ENCODE measurements at places on chromosomes 1 and 21.

DNA sequence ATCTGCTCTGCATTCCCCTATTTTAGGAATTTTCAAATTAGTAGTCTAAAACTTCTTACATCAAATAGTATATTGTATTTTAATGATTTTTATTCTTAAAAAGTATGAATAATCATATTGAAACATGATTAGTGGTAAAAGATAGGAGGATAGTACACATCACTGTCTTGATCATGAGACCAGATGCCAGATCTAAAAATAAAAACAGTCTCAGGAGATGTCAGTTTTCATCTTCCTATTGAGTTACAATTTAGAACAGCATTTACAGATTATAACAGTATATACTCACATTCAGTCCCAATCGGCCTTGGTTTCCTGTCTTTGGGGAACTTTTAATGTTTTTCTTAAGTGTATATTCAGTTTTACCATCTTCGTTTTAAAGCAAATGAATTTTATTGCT is 95.9 kb downstream of the USP25 start:
- DNase-seq = no peak

- DNase-seq = no peak
These were observed 46.2 kb downstream of the CAPN9 start for GRCh38 chr1:230793463-230793745.

DNA sequence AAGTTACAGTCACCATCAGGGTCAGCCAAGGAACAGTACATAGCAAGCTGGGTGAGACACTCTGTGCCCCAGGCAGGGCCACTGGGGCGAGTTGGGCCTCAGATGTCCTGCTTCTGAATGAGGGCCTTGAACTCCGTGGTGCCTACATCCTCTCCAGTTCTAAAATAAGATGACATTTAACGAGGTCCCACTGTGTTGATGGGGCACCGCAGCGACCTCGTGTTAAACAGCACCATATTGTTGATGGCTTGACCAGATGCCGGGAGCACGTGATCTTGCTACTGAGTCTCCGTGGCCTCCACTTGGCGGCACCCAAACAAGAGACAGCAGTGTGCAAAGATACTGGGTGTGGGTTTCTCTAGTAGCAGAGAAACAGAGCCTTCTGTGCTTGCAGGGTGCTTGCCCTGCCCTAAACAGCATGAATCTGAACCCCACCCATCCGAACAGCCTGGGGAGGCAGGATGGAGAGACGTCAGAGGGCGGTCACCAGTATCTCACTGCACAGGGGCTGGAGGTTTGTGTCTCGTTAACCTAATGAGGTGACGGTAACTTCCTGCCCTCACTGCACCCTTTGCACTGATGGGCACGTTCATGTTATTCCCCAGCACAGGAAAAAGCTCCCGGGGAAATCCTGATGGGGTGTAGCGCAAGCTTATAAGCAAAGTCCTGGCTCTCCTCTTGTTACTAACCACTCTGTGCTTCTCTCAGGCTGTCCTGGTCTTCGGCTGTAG is 324.4 kb downstream of the AJAP1 start:
- no peak for DNase-seq

GRCh38 chr1:151455966-151456365 is 3.3 kb downstream of the POGZ start:
- DNase-seq = no peak

DNA sequence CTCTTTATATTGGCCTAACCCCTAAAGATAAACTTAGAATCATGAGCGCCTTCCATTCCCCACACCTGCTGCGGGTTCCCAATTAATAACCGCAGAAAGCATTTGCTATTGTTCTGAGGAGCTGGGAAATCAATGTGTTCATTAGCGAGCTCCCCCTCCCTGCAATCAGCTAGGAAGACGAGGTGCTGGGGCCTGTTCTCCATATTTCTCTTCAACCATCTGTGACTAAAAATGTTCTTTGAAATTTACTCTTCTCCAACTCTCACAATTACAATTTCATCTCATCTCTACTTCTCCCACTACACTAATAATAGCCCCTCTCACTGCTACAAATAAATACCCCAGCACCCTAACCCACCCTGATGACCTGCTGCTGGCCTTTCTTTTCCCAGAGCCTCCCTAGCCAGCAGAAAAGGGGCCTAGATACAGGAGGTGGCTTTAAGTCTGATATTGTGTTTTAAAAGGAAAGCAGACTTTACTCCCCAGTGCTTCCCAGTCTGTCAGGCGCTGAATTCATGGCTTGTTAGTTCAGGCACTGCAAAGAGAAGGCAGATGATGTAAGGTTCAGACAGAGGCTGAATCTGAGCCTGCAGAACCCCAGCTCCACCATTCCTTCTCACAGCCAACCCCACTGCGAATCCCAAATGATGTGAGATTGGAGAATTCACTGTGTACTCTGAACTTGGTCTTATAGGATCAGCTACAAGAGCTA is 477.5 kb upstream of the DAB1 start:
- no peak for DNase-seq

- no peak for DNase-seq
These were observed 2.1 kb downstream of the ADGRL2 start for GRCh38 chr1:81802707-81803430.

DNA sequence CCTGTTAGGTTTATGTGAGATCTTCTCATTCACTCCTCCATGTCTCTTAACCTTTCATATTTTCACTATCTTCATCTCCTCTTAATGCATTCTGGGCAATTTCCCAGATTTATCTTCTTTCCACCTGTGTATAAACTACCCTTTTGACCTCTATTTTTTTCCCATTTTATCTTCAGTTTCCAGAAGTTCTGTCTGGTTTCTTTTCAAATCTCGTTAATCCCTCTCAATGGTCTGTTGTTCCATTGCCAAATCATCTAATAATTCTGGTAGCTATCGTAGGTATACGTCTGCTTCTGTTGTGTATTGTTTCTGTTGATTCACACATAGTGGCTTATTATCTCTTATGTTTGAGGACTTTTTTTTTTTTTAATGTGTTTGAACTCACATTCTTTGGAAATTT is 25.7 kb upstream of the HYI start:
- no peak for DNase-seq

- DNase-seq = no peak
These were observed 68.0 kb downstream of the PDE9A start for GRCh38 chr21:42721341-42721824.

DNA sequence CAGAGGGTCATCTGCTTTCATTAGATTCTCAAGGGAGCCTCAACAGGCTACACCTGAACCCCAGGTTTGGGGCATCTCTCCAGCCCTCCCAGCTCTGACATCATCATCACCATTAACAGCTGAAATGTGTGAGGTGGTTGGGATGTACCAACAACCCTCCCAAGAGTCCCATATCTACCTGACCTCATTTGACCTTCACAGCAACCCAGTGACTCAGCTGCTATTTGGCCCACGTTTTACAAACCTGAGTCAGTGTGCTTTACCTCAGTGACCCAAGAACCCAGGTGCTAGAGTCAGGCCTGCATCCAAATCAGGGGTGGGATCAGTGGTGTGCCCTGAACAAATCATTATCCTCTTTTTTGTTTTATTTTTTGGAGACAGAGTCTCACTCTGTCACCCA is 53.3 kb upstream of the TINAGL1 start:
- no peak for DNase-seq

- DNase-seq = no peak
These were observed 31.6 kb downstream of the LRP8 start for GRCh38 chr1:53296117-53296749.

DNA sequence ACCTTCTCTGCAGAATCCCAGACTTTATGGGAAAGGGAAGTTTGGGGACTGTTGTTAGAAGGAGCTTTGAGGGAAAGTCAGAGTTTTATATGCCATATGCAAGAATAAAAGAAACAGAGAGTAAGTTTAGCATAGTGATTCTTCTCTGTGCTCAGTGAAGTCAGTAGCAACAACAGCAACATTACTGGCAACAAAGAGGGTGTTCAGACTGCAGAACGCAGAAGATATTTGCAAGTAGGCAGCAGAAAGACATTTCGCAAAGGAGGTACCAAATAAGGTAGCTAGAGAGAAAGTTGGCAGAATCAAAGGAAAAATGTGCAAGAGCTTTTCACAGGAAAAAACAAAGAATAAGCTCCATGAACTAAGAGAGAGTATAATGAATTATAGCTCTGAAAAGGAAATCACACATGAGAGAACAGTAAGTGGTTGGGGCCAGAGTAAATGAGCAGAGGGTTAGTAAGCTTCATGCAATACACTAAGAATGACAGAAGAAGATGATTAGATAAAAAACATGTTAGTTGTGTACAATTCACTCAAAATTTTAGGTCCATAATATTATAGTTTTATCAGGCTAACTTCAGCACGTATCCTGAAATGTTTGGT is 98.1 kb downstream of the NEGR1 start:
- no peak for DNase-seq

GRCh38 chr1:109441069-109441468 is 14.8 kb upstream of the PSMA5 start:
- no peak for DNase-seq

GRCh38 chr21:39111931-39112550 is 71.2 kb downstream of the PSMG1 start:
- DNase-seq = no peak

DNA sequence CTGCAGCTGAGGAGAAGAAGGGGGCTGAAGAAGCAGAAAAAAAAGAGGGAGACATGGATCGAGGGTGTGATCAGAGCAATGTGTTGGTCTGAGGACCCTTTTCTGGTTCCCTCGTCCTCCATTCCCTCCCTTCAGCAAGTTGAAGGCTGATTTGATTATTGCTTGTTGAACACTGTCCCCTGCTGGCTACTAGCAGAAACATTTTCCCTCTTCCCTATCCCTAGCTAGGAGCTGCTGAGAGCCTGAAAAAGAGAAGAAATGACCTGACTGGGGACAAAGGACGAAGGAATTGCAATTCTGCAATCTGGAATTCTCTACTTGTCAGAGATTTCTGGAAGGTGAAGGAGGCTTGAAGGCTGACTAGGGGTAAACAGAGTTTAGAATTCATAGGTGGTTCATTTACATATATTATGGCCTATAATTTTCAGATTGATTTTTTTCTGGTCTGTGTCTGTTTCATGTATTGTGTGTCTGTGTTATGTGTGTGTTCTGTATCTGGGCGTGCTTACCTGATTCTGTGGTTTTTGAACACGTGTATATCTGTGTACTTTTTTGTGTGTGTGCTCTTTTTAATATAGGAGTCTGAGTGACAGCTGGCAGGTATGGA is 9.8 kb downstream of the NHLH1 start:
- peak; percentile 41 for DNase-seq

DNA sequence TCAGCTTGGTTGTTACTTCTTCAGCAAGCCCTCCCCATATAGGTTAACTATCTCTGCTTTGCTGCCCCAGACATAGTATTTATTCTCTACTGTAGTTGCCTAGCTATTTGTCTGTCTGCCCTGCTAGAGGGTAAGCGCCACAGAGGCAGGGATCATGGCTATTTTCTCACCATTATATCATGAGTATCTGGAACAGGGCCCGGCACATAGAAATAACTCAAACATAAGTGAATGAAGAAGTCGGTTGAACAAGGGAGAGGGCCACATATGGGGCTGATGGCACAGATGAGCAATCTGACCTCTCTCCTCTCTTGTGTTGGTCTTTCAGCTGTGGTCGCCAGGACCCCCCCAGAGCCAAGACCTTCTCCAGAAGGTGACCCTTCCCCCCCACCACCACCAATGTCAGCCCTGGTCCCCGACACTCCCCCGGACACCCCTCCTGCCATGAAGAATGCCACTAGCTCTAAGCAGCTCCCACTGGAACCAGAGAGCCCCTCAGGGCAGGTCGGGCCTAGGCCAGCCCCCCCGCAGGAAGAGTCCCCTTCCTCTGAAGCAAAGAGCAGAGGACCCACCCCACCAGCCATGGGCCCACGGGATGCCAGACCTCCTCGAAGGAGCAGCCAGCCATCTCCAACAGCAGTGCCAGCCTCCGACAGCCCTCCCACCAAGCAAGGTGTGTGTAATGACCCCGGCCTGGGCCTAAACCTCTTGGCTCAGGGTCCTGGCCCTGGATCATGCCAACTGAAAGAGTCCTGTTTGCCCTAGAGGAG is 14.9 kb downstream of the MAP7D1 start:
- DNase-seq = no peak

DNA sequence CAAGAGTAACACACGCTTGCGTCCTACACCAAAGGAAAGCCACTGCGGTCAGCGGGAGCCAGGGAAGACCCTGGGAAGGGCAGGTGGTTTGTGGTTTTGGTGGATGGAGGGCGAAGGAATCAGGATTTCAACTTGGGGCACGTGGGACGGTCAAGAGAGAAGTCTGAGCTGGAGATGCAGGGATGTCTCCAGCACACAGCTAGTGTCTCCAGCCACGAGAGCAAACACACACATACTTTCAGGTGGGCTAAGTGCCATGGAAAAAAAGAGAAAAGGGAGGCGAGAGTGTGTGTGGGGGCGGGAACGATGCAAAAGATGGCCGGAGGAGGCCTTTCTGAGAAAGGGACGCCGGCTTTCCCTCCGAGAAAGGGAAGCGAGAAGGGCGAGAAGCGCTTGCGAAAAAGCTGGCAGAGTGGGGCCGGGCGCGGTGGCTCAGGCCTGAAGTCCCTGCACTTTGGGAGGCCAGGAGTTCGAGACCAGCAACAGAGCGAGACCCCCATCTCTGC is 1.4 kb upstream of the SRRM1 start:
- DNase-seq = no peak

DNA sequence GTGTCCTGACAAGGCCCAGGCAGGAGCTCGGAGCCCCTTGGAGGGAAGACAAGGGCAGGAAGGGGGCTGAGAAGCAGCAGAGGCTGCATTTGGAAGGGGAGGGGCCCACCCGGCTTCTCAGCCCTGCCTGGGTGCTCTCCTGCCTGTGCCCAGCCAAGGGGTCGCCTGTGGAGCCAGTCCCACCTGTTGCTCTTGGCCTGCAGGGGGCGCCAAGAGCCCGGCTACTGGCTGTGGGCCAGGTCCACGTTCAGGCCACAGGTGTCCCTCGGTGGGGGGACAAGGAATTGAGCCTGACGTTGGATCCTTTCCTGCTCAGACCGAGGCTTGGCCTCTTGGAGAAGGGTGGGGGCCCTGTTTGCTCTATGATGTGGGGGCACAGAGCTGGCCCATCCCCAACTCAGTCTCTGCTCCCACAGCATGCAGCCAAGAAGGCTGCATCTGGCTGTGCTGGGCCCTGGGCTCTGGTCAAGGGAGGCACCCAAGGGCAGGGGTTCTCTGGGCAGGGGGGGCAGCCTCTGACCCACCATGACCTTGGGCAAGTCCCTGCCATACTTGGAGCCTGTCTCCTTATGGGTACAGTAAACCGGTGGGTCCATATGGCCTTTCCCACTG is 10.9 kb downstream of the WNT4 start:
- peak; percentile 51 for DNase-seq

GRCh38 chr1:161952607-161953172 is 71.0 kb downstream of the OLFML2B start:
- DNase-seq = no peak

Data from naive thymus-derived CD8-positive, alpha-beta T cell (primary cell).